ENCODE measurements at places on chromosomes 3 and 15.

DNA sequence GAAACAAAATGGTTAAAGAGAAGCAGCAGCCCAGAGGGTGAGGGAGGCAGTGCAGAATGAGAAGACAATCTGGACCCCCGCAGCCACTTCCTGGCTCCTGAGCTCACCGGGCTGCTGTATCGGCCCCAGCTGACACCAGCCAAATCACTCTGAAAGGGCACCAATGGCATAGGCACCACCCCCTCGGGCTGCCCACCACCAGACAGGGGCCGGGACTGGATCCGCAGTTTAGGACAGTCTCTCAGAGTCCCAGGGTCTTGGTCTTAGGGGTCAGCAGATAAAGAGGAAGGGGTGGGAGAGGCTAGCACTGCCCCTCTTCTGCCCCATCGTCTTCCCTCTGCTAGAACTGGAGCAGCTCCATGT is 17.9 kb upstream of the EHD4 start:
- no peak for DNase-seq

DNA sequence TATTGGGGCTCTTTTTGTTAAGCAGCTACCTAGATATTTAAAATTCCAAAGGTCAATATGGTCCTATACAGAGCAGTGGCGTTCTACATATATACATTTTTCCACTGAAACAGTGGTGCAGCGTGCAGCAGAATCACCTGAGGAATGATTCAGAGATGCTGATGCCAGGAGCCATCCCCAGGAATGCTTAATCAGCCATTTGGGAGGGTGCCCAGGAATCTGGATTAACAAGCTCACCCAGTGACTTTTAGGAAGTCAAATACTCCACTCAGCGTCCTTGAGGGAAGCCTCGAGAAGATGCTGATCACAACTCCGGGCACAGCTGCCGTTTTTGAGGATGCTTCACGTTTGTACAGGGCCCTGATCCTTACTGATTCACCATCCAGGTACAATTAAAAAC is 82.6 kb upstream of the ARHGEF3 start:
- DNase-seq = no peak

- peak; percentile 56 for DNase-seq
Observed at GRCh38 chr3:58973796-58974195, 76.0 kb downstream of the CFAP20DC start.

- DNase-seq = no peak
Observed at GRCh38 chr3:19485267-19485666, 337.0 kb downstream of the KCNH8 start.

DNA sequence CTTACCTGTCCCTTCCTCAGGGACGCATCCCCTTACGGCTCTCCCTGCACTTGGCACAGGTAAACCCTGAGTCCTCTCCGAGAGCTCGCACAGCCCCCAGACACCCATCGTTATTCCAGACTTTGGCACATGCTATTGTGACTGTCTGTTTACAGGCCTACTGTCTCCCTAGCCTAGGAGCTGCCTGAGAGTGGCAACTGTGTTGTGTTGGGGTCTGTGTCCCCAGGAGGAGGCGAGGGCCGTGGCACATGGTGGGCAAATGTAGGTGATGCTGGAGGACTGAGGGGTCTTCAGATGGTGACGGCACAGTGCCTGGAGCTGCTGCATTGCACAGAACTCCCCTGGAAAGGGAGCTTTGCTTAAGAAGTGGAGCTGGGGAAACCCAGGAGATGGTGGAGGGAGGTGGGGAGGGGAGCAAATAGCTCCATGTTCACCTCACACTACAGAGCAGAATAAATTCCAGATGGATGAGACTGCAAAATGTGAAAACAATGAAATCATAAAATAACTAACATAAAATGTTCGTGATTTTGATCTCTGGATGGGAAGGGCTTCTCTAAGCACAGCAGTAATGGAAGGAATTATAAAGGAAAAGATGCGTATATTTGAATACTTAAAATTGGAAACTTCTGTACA is 96.5 kb downstream of the SMAD6 start:
- DNase-seq = peak; percentile 43

DNA sequence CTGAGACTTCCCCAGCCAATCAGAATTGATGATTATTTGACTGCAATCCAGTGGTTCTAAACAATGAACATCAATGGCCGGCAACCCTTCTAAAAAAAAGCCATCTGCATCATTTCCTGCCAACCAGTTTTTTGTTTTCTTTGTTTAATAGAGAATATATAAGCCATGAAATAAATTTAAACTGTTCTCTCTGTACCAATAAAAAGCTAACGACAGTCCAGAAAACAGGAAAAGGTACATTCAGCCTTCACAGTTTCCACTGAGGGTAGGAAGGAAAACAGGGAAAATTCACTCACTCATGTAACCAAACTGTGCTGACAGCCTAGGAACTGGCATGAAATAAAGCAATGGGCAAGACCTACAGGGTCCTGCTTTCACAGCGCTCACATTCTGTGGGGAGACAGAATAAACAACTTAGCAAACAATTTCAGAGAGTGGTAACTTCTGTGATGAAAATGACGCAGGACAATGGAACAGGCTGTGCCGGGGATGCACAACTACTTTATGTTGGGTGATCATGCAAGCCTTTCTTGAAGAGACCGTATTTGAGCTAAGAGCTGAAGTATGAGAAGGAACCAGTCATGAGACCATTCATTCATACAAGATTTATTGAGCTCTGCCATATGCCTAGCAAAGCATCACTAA is 630.1 kb downstream of the MAGI1 start:
- no peak for DNase-seq

DNA sequence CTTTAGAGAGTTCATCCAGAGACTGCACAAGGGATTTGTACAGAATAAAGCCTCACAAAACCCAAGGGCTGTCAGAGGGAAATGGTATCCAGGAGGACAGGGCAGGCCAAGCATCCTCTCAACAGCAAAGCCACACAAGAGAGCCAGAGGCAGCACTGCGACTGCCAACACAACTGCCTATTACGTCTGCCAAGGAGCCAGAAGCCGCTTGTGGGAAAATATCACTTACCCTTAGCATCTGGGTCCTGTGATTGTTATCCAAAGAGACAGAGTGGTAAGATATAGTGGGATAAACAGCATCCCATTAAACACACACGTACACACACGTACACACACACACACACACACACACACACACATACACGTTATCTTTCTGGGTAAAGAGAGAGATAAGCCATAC is 618.3 kb upstream of the AGTR1 start:
- DNase-seq = no peak

GRCh38 chr3:129184396-129184657 is 631 bp upstream of the CNBP start:
- DNase-seq = no peak

- no peak for DNase-seq
Observed at GRCh38 chr15:25886498-25887140, 23.5 kb upstream of the ATP10A start.

DNA sequence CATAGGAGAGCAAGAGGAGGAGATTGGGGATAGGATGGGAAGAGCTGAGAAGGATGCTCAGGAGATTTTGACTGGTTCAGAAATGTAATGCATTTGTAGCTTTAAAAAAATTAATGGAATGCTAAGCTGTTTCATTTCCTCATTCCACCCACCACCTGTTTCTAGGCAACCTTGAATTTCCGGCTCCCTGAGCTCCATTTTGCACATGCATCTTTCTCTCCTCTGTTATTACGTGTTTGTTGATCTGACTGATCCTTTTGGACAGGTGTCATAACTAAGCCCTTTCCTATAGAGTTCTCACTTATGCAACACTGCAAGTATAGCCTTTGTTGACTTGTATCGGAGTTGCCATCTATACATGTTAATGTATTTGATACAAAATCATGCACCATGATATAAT is 4.3 kb downstream of the TMPRSS7 start:
- DNase-seq = no peak

DNA sequence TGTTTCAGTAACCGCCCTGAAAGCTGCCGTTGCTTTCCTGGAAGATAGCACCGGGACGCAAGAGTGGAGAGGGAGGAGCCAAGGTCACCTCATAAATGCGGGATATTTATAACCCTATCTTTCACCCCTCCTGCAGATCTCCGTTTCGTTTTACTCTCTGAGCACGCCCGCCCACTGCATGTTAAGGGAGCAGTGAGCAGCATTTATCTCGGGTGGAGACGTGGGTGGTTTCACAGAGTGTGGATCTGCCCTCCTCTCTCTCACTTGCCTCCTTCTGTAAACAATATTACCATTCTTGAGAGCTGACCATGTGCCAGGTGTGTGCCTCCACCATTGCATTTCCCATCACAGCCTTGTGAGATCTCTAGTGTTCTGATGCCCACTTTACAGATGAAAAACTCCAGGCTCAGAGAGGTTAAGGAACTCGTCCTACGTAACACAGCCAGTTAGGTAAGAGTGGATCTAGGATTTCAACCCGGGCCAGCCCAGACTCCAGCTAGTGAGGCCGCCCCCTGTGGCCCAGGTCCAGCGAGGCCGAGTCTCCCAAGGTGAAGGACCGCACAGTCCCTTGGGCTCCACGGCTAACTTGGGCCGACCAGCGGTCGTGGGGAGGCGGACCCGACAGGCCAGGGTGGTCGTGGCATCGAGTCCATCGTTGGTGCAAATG is 16.9 kb upstream of the SEMA4B start:
- peak; percentile 95 for DNase-seq

DNA sequence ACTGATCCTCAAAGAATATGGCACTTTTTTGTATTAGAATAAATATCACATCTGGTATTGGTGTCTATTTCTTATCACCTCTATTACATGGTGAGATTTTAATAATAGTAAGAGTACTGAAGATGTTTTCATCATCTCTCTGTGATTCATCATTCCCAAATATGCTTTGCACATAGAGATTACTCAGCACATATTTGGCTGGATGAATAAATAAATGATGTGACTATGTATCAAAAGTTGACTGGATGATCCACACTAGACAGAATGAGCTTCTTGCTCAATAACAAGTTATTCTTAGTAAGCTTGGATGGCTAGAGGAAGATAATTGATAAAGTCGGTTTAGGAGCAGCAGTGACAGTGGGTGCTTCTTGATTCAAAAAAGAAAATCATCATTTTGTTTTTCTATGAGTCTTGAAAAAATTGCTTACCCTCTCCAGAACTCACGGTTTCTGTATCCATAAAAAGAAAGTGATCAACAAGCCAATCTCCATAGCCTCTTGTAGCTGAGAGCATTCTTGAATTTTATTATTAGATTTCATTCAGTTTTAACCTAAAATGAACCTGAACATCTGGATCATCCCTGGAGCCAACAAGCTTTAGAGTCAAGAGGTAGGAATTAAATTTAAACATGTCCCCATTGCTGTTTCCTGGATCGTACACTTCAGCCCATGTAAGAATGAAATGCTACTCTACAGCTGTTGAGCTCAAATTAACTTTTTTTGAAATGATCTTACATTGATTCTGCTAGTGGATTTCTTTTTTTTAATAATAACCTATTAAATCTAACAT is 104.8 kb upstream of the OSTN start:
- DNase-seq = peak; percentile 54
